Tibial nerve (tissue), 4 donors: ENCODE measurements at places on chromosomes 5 and 9. TPM values are rescaled to one million over a fixed set of nuclear protein-coding genes. Genes with fewer than 3 reads are reported as not detected.

The PLPPR1 gene
- total RNA-seq = 7.6 TPM

The SLIT3 gene
- 16.6 TPM for total RNA-seq

The CA9 gene
- total RNA-seq = 0.84 TPM

The KCNV2 gene
- total RNA-seq = not detected

The CCDC180 gene
- total RNA-seq = 9.6 TPM

The TAF1L gene
- under 0.01 TPM for total RNA-seq

The SMIM33 gene
- not detected for total RNA-seq

The RLN1 gene
- not detected for total RNA-seq

DNA sequence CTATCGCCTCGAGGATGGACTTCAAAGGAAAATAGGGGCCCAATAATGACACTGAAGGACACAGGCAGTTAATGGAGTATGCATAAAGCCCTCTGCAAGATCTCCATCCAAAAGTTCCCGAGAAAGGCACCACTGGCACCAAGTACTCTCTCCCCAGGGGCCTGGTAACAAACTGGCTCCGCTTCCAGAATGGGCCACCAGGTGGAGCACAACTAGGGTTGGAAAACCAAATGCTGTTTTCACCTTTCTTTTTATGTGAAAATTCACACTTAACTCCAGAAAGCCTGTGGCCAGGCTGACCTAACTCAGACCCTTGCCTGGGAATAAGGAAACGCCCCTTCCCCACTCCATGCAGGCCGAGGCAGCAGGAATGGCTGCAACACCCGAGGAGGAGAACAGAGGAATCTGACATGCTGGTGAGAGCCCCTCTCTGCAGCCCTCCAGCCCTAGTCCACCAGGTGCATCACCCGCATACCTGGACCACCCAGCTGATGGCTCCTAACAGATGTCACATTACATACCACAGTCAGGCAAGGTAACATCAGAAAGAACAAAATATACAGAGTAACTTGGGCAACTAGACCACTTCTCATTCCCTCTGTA, 42.8 kb downstream of the CAMSAP1 start:
- no peaks in the 10 kb centered on the region for H3K36me3 ChIP-seq
- no peak overlapping the region for H3K27ac ChIP-seq

DNA sequence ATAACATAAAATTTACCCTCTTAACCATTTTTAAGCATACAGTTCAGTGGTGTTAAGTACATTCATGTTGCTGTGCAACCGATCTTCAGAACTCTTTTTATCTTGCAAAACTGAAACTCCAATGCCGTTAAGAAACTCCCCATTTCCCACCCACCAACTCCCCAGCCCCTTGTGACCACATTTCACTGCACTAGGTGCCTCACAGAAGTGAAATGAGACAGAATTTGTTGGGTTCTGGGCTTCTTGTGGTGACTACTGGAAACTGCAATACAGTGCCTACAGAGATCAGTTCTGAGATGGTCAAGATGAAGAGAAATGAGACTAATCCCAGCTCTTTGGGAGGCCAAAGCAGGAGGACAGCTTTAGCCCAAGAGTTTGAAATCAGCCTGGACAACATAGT, 202.1 kb upstream of the SLC30A5 start:
- no peaks in the 10 kb centered on the region for H3K27me3 ChIP-seq
- H3K27ac ChIP-seq = no peak overlapping the region
- no peak overlapping the region for H3K4me3 ChIP-seq
- no peaks in the 10 kb centered on the region for H3K4me1 ChIP-seq

DNA sequence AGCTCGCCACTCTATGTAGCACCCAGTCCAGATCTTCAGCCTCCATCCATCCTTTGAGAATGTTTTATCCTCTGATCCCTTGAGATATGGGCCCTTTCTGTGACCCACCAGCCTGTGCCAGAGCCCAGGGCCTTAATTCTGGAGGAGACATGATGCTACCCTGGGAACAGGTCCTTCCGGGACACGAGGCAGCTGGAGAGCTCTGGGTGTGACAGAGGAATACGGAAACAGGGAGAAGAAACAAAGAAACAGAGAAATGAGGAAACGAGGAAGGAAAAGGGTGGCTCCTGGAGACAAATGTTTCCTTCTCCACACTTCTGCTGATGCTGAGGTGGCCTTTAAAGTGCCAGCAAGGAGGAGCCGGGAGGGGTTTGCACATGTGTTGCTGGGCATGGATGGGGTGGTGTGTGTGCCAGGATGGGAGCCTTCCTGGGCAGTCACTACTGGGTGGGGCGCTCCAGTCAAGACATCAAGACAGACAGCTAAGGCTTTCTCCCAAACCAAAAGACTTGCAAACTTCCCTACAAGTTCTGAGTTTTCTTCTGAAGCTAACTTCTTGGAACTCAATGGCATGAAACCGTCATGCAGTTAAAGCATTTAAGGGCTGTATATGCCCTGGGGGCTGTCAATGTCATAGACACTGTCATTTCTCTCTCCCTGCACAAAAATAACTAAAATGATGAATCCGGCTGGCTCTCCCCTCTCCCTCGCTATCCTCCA, 22.8 kb upstream of the MARCHF6 start:
- no peaks in the 10 kb centered on the region for H3K27me3 ChIP-seq
- H3K36me3 ChIP-seq = no peaks in the 10 kb centered on the region
- H3K4me3 ChIP-seq = no peak overlapping the region
- H3K4me1 ChIP-seq = no peaks in the 10 kb centered on the region
- no peak overlapping the region for H3K27ac ChIP-seq

GRCh38 chr5:96340357-96340756, 92.7 kb downstream of the PCSK1 start:
- H3K4me3 ChIP-seq = no peak overlapping the region
- H3K27ac ChIP-seq = no peak overlapping the region
- peaks cover 9% of the 10 kb centered on the region for H3K4me1 ChIP-seq
- DNase-seq = no peak

DNA sequence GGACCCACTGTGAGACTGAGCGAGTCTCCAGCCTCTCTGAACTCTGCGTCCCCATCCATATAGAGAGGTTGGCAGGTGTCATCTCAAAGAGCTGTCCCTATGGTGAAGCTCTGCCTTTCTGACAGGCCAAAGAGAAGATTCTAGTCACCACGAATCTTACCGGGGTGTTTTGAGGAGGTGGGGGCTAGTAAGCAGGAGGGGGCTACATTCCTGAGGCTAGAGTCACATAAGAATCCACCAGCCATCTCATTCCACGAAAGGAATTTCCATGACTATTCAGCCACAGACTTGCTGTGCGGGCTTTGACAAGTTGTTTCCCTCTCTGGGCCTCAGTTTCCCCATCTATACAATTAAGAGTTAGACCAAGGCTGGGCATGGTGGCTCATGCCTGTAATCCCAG, 16.3 kb downstream of the PDGFRB start:
- DNase-seq = no peak
- H3K4me3 ChIP-seq = no peak overlapping the region
- H3K27me3 ChIP-seq = no peaks in the 10 kb centered on the region
- peak overlapping the region; percentile 60 for H3K27ac ChIP-seq
- peaks cover 28% of the 10 kb centered on the region for H3K36me3 ChIP-seq
- peaks cover 98% of the 10 kb centered on the region for H3K4me1 ChIP-seq

DNA sequence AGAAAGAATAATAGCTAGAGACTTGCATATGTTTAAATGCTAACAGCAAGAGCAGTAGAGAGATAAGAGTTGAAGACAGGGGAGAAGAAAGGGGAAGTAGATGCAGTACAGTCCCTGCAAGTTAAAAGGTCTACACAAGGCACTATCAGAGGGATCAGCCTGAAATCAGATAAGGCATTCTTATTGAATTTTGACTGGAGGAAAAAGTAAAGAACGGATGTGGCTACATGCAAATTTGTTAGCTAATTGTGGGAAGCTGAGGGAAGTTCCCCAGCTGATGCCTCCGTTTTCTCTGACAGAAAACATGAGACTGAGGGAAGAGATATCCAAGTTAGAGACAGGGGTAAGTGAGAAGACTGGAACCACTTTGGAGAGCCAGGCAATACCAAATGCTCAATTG, 12.9 kb upstream of the RHOBTB3 start:
- no peaks in the 10 kb centered on the region for H3K27me3 ChIP-seq
- DNase-seq = no peak
- no peaks in the 10 kb centered on the region for H3K4me1 ChIP-seq
- H3K27ac ChIP-seq = no peak overlapping the region
- no peaks in the 10 kb centered on the region for H3K36me3 ChIP-seq

DNA sequence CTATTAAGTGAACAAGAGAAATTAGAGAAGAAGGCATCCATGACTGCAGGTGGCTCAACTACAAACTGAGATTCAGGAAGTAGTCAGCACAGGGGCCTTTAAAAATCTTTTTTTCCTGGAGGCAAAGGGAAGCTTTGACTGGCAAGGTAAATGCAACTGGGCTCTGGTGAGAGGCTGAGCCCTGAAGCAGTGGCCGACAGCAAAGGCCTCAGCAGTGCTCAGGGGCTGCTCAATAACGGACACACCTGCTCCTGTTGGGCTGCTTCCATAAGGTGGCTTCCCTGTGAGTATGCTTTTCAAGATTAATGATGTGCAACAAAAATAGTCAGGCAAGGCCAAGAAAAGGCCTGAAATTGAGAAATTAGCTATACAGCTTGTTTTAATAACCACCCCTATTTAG, 134.2 kb upstream of the RGMB start:
- peaks cover 8% of the 10 kb centered on the region for H3K4me1 ChIP-seq
- no peak overlapping the region for H3K4me3 ChIP-seq
- H3K36me3 ChIP-seq = no peaks in the 10 kb centered on the region

- DNase-seq = no peak
- H3K27me3 ChIP-seq = no peaks in the 10 kb centered on the region
These were observed 41.7 kb upstream of the ARRDC3 start for GRCh38 chr5:91424638-91425436.

DNA sequence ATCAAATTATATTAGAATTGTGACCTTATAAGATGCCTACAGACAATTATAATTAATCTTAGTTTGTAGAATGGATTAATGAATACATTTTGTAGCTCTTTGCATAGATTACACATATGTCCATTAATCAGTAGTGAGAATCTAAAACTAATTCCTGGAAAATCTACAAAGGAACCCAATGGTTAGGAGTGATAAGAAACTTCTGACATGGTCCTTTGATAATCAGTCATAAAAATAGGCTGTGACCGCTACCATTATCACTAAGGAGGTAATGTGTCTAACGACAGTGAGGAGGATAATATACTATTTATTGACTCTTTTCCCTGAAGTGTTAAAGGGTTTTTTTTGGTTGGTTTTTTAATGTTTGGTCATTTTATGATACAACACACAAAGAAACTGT, 46.6 kb downstream of the BNC2 start:
- no peaks in the 10 kb centered on the region for H3K27me3 ChIP-seq
- H3K27ac ChIP-seq = no peak overlapping the region
- no peak overlapping the region for H3K4me3 ChIP-seq

DNA sequence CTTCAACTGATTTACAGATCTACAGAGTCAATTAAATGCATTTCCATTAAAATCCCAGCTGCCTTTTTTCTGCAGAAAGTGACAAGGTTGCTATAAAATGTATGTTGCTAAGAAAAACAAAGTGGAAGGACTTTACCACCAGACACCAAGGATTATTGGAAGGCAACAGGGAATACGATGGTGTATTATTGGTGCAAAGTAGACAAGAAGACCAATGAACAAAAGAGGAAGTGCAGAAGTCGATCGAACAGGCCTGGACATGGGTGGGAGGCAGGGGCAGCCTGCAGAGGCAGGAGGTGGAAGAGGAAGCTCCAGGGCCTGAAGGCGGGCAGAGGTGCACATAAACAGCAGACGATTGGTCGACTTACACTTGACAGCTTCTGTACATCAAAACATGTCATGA, 10.6 kb upstream of the SLC6A19 start:
- H3K27ac ChIP-seq = no peak overlapping the region
- no peak overlapping the region for H3K4me3 ChIP-seq
- DNase-seq = no peak

GRCh38 chr5:136042665-136043121, 13.9 kb downstream of the TGFBI start:
- no peak for DNase-seq
- peaks cover 10% of the 10 kb centered on the region for H3K4me1 ChIP-seq
- no peaks in the 10 kb centered on the region for H3K27me3 ChIP-seq
- peaks cover 30% of the 10 kb centered on the region for H3K36me3 ChIP-seq
- H3K27ac ChIP-seq = no peak overlapping the region
- H3K4me3 ChIP-seq = no peak overlapping the region

DNA sequence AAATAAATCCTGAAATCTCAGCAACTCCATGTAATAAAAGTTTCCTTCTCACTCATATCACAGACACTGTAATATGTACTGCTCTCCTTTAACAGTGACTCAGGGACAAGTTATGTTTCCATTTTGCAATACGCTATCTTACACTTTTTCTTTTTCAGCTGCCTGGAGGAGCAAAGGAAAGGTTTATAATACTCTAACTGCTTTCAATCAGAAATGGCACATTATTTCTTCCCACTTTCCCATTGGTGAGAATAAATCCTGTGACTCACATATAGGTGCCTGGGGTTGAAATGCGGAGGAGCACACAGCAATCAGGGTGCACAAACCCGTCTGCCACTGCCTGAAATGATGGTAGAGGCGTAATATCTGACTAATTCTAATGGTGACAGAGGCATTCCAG, 186.6 kb downstream of the HINT1 start:
- no peaks in the 10 kb centered on the region for H3K27me3 ChIP-seq
- H3K36me3 ChIP-seq = no peaks in the 10 kb centered on the region
- no peak for DNase-seq
- H3K4me1 ChIP-seq = no peaks in the 10 kb centered on the region

DNA sequence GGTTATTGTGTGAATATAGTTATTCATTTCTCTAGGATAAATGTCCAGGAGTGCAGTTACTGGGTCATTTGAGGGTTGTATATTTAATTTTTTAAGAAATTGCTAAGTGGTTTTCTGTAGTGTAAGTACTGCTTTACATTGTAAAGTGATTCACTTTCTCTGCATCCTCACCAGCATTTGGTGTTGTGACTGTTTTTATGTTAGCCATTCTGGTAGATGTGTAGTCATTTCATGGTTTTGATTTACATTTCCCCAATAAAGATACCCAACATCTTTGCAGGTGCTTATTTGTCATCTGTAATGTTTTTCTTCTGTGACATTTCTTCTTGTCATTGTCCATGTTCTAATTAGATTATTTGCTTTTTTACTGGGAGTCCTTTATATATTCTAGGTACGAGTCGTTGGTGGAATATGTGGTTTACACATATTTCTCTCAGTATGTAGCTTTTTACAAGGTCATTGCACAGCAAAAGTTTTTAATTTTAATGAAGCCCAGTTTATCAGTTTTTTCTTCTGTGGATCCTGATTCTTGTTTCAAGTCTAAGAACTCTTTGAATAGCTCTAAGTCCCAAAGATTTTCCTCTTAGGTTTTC, 34.0 kb downstream of the SCGB3A1 start:
- H3K27ac ChIP-seq = no peak overlapping the region
- no peak for DNase-seq
- no peak overlapping the region for H3K4me3 ChIP-seq
- H3K36me3 ChIP-seq = peaks cover 30% of the 10 kb centered on the region
- H3K27me3 ChIP-seq = no peaks in the 10 kb centered on the region

GRCh38 chr5:91486638-91487037, 103.5 kb upstream of the ARRDC3 start:
- H3K27ac ChIP-seq = no peak overlapping the region
- H3K27me3 ChIP-seq = no peaks in the 10 kb centered on the region
- H3K36me3 ChIP-seq = no peaks in the 10 kb centered on the region
- H3K4me3 ChIP-seq = no peak overlapping the region
